ENCODE measurements at places on chromosomes 6 and 20.

DNA sequence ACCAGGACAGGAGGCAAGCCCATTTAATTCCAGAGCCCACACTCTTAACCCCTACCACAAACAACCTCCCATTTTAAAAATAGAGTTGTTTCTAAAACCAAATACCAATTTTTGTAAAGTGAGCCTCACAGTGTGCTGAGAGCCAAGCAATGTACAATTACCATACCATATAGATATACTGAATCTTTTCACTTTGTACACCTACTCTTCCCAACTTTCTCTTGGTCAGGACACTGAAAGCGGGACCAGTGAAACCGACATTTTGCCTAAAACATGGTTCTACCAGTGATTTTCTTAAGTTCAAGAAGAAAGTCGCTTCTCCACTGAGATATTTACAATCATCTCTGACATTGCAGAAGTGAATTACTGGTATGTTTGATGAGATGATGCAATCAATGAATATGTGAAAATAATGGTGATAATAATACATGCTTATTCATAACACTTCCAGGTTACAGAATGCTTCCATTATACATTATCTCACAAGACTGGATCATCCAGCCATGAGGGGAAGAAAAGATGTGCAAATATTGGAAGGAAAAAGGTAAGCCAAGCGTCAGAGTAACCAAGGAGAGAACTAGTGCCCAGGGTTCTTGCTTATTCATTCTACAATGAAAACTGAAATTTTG, 74.1 kb downstream of the HIVEP2 start:
- no peak for DNase-seq

GRCh38 chr6:127514773-127515227, 4.3 kb downstream of the MTCL3 start:
- no peak for DNase-seq

GRCh38 chr6:122692175-122692598, 82.0 kb downstream of the PKIB start:
- DNase-seq = no peak

- no peak for DNase-seq
Observed at GRCh38 chr20:11205769-11206362, 532.1 kb upstream of the JAG1 start.

GRCh38 chr6:155578251-155578650, 122.6 kb upstream of the NOX3 start:
- no peak for DNase-seq

DNA sequence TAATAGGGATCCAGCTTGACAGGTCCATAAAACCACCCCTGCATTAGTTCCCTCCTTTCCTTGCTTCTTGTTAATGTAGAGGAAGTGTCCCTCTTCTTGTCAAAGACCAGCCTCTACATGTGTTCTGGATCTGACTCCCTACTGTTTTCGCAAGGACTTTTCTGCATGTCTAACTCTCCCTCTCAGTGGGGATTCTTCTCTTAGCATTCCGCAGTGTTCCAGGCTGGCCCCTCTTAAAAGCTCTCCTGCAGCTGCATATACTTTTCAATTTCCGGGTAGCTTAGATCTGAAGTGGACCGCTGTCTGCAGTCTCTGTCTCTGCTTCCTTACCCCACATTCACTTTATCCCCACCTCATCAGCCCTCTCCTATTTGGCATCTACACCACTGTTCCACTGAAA, 96.1 kb upstream of the MAN1A1 start:
- DNase-seq = no peak

GRCh38 chr6:104623052-104623690, 236.5 kb downstream of the HACE1 start:
- no peak for DNase-seq

- peak; percentile 70 for DNase-seq
Observed at GRCh38 chr6:111482959-111483735, at the start of gene REV3L. REV3L (minus strand) TSS chr6:111483218; CDS start chr6:111482888, 330 bp downstream.

DNA sequence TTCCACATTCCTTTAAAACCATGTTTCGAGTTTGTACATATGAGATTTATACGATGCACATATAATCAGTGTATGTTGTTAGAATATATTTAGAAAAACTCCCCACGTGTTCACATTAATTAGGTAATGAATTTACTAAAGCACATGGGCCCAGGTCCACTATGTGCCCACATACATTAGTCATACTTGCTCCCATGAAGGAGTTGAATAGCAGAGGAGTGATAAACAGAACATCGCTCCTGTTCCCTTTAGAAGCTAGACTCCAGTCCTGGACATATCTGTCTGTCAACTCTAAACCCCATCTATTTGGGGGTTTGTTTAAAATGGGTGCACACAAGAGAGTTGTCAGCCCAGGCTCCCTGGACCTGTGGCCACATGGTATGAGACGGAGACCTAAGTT, 108.1 kb upstream of the TIAM2 start:
- no peak for DNase-seq

Data from stimulated activated CD4-positive, alpha-beta T cell treated with anti-CD3 and anti-CD28 coated beads, Interleukin-1b, Interleukin-23, amount 100 ng/mL, for 1 hour (primary cell).